PC-9 (cell line): ENCODE measurements at places on chromosomes 2 and 18. TPM values are rescaled to one million over a fixed set of nuclear protein-coding genes. Genes with fewer than 3 reads are reported as not detected.

The ITPRIPL1 gene
- total RNA-seq: not detected in 2 replicates

The REEP1 gene
- total RNA-seq: 0.25 and 0.31 TPM in 2 replicates

The LRRFIP1 gene
- total RNA-seq: 221 and 238 TPM in 2 replicates

The GCG gene
- total RNA-seq: not detected in 2 replicates

The C2orf92 gene
- 11.2 and 14.0 TPM in 2 replicates for total RNA-seq

The ATRAID gene
- total RNA-seq: 92.8 and 126 TPM in 2 replicates

The TUBA3E gene
- not detected in 2 replicates for total RNA-seq

The MAPK4 gene
- total RNA-seq: not detected in 2 replicates

The PPIG gene
- total RNA-seq: 28.4 and 34.0 TPM in 2 replicates

The NMUR1 gene
- not detected in 2 replicates for total RNA-seq

The REG3A gene
- not detected in 2 replicates for total RNA-seq

The TUBA3D gene
- not detected in 2 replicates for total RNA-seq

The MGAT5 gene
- 33.5 and 37.7 TPM in 2 replicates for total RNA-seq

The GPC1 gene
- total RNA-seq: 302 and 319 TPM in 2 replicates

The CRYGC gene
- total RNA-seq: not detected in 2 replicates

The ALPP gene
- total RNA-seq: 47.5 and 57.8 TPM in 2 replicates

The SATB2 gene
- 7.3 and 7.8 TPM in 2 replicates for total RNA-seq

The SULT6B1 gene
- not detected in 2 replicates for total RNA-seq

The MERTK gene
- total RNA-seq: 1.6 and 3.4 TPM in 2 replicates

The ACTG2 gene
- total RNA-seq: not detected in 2 replicates

The FBLN7 gene
- total RNA-seq: 0.70 and 1.6 TPM in 2 replicates

The LOXHD1 gene
- total RNA-seq: not detected in 2 replicates

The GREB1 gene
- total RNA-seq: 0.20 and 0.37 TPM in 2 replicates

The MC4R gene
- total RNA-seq: not detected in 2 replicates

The ASIC4 gene
- 0.22 and 0.30 TPM in 2 replicates for total RNA-seq

The SPDYA gene
- 1.9 and 3.0 TPM in 2 replicates for total RNA-seq

The C2orf80 gene
- not detected in 2 replicates for total RNA-seq

The SERPINB10 gene
- total RNA-seq: not detected in 2 replicates

The NT5DC4 gene
- total RNA-seq: 6.1 and 6.5 TPM in 2 replicates

The BOLL gene
- total RNA-seq: not detected in 2 replicates

The CSRNP3 gene
- total RNA-seq: 0.41 and 0.85 TPM in 2 replicates

The PRKAG3 gene
- total RNA-seq: not detected in 2 replicates

The NRP2 gene
- 25.5 and 31.0 TPM in 2 replicates for total RNA-seq

The ITGB6 gene
- total RNA-seq: 24.3 and 30.6 TPM in 2 replicates

The STAM2 gene
- 14.6 and 16.0 TPM in 2 replicates for total RNA-seq

The GREB1L gene
- 3.6 and 6.0 TPM in 2 replicates for total RNA-seq

The IKZF2 gene
- 22.2 and 28.3 TPM in 2 replicates for total RNA-seq

The CAPN10 gene
- total RNA-seq: 49.8 and 70.3 TPM in 2 replicates

The CNGA3 gene
- not detected in 2 replicates for total RNA-seq

The POMC gene
- total RNA-seq: not detected in 2 replicates

The KCNS3 gene
- total RNA-seq: 28.8 and 34.9 TPM in 2 replicates

The BCL2L11 gene
- total RNA-seq: 12.4 and 17.0 TPM in 2 replicates

The DOCK10 gene
- 28.9 and 33.6 TPM in 2 replicates for total RNA-seq

The ZAP70 gene
- total RNA-seq: not detected in 2 replicates

The TRIM43 gene
- total RNA-seq: not detected in 2 replicates

The ANKRD29 gene
- total RNA-seq: 4.3 and 4.6 TPM in 2 replicates

The KANSL1L gene
- total RNA-seq: 8.6 and 8.8 TPM in 2 replicates
